Pancreas (tissue), 10 donors: ENCODE measurements at places on chromosomes 13 and 19. TPM values are rescaled to one million over a fixed set of nuclear protein-coding genes. Genes with fewer than 3 reads are reported as not detected.

DNA sequence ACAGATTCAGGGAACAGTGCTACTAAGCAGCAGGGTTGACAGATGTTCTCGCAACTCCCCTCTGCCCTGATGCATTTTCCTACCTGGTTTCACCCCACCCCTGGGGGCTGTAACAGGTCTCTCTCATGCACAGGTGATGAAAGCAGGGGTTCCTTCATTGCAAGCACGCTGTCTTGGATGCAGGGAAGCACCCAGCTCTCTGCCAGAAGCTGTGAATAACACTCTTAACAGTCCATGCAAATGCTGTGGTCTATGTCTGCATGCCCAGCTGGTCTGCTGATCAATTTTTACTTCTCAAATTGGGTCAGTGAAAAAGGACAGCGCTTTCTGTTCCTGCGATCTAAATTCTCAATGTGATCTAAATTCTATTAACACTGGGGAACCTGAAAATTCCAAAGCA is 246.3 kb upstream of the TSHZ3 start:
- H3K4me3 ChIP-seq, result no peak overlapping the region
- no peaks in the 10 kb centered on the region for H3K27me3 ChIP-seq
- no peak for DNase-seq
- H3K36me3 ChIP-seq, result no peaks in the 10 kb centered on the region
- no peak overlapping the region for H3K27ac ChIP-seq

GRCh38 chr13:42487221-42487620 is 86.7 kb upstream of the TNFSF11 start:
- H3K36me3 ChIP-seq, result no peaks in the 10 kb centered on the region
- H3K27ac ChIP-seq, result no peak overlapping the region
- H3K4me1 ChIP-seq, result no peaks in the 10 kb centered on the region
- H3K27me3 ChIP-seq, result no peaks in the 10 kb centered on the region
- H3K4me3 ChIP-seq, result no peak overlapping the region

The TMPRSS9 gene
- total RNA-seq, result 0.55 TPM

GRCh38 chr19:872266-872951 is 12.9 kb downstream of the CFD start:
- H3K4me1 ChIP-seq, result no peaks in the 10 kb centered on the region
- no peak overlapping the region for H3K4me3 ChIP-seq
- no peak overlapping the region for H3K27ac ChIP-seq
- DNase-seq, result peak; percentile 83
- peaks cover 4% of the 10 kb centered on the region for H3K36me3 ChIP-seq

The ZNF525 gene
- 4.7 TPM for total RNA-seq

DNA sequence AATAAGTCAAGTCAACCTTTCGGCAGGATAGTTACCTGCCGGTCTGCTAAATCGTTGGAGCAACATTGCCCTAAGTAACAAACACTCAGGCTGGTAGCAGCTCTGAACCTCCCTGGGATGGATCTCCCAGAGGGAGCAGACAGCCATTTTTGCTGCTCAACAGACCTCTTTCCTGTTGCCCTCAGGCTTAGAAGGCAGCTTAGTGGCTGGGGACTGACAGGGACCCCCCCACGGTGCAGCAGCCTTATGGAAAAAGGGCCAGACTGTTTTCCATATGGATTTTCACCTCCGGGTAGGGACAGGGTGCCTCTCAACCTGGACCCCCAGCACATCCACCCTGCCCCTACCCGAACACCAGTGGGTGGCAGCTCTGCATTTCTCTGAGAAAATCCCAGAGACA is 49.7 kb downstream of the UBL3 start:
- no peak for DNase-seq
- no peaks in the 10 kb centered on the region for H3K27me3 ChIP-seq

The PRSS57 gene
- not detected for total RNA-seq
